HFFc6 (cell line): ENCODE measurements at places on chromosomes 13 and 19.
A peak's percentile ranks its signal among the peaks of the same experiment; 100 is the strongest.

GRCh38 chr19:7852851-7853769 lies 21.1 kb downstream of the PRR36 start:
- DNase-seq: no peak

- DNase-seq: no peak
These were observed 3.9 kb downstream of the EPS8L1 start for GRCh38 chr19:55079400-55080038.

DNA sequence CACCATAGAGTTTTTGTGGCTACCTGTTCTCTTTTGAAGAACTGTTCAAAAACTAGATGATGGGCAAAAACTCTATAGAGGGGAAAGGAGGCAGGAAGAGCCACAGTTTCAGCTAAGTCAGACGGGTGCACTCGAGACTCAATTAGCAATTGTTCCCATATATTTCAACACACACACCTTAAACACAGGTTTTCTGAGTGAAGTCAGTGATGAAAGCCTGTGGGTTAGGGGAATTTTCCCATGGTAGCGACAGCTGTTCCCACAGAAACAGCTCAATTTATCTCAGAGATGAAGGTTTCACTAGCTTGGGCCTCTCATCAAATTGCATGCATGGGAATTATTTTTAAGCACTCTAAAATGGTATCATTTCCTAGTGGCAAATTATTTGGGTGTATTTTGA lies 143.4 kb downstream of the ZIC5 start:
- DNase-seq: no peak

GRCh38 chr13:39765801-39766463 lies 110.5 kb downstream of the COG6 start:
- no peak for DNase-seq

DNA sequence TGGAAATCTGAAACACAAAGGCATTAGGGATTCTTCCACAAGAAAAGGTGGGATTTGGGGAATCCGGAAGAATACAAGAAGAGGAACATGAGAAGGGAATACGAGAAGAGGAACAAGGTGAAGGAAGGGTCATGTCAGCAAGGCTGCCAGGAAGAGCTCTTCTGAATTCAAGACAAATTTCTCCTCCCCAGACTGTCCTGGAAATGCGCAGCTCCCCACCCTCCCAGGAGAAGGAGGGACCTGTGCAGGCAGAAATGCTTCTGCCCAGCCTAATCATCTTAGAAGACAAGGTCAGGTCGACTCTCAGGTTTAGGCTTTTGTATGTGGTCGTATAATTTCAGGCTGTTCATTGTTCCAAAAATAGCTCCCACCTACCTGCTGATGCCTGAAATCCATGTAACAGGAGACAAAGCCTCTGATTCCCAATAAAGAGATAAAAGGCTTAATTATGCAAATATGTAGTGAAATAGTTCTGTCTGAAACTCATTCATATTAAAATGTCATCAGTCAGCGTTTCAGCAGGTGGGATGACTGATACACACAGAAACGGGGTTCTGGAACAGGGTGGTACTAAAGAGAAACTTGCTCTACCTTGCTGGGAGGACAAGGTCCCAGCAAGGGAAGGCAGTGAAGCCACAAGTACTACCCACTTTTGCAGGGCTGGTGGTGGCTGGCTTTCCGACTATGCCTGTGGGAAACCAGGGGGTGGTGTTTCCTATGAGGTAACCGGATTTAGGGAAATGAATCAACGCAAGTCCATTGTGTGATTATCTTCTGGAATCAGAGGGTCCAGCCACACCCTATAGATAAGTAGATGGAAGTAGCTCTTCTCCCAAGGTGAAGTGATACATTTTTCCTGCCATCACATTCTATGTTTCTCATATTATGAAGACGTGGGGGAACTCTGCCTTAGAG lies 76.1 kb downstream of the KL start:
- DNase-seq: no peak

DNA sequence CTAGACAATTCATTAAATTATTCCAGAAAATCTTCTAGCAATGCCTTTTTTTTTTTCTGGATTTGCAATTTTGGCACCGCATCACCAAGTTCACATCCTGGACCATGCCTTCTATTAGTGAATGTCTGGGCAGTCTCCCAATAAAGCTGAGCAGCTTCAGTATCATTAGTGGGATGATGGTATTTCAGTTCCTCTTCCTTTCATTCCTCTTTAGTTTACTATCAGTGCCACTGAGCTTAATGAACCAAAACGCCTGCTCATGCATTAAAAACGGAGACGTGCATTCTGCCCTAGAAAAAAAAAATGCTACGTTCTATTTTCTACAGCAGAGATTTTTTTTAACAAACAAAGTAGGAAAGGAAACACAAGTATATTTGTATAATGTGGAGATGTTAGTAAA lies 343.0 kb downstream of the PCDH9 start:
- no peak for DNase-seq

GRCh38 chr13:97319113-97319720 lies 97.1 kb downstream of the MBNL2 start:
- DNase-seq: no peak

- peak; percentile 38 for DNase-seq
These were observed 61.5 kb downstream of the COL4A1 start for GRCh38 chr13:110245416-110245899.

DNA sequence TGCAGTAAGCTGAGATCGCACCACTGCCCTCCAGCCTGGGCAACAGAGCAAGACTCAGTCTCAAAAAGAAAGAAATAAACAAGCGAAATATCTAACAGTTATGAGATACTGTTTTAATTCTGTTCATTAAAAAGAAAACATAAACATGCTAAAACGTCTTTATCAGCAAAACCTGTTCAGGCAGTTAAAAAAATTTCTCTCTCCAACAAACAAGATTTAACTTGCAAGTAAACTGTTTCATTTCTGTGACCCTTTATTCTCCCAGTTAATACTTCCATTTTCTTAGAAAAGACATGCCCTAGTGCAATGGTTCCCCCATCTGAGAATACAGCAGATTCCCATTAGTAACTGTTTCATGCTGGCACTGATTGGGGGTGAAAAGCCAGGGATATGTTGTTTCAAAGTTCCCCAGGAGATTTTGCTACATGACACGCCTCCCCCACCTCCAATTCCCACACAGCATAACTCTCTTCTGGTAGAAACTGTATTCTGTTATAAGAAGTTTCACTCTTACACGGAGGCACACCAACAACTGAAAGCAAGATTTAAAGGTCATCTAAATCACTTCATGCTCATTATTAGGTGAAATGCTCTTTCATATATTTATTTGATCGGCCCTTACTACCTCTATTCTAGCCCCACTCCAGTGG lies 24.4 kb downstream of the ELF1 start:
- no peak for DNase-seq

- peak; percentile 23 for DNase-seq
These were observed 173.1 kb downstream of the LACC1 start for GRCh38 chr13:44052780-44053184.

DNA sequence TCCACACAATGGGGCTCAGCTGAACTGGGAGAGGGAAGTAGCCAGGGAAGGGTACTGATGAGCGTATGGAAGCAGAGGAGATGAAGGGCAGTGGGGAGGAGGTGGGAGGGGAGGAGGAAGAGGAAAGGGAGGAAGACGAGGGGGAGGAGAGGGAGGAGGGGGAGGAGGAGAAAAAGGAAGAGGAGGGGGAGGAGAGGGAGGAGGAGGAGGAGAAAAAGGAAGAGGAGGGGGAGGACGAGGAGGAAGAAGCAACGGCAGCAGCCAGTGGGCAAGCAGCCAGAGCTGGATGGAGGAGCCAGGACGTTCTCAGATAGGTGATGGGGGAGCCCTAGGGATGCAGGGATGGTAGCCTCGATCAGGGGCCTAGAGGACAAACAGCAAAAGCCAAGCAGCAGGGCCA lies 5.6 kb downstream of the CERS4 start:
- DNase-seq: no peak

- no peak for DNase-seq
These were observed 121.6 kb downstream of the COG6 start for GRCh38 chr13:39777021-39777420.

GRCh38 chr13:94415500-94416237 lies 63.8 kb downstream of the DCT start:
- no peak for DNase-seq

DNA sequence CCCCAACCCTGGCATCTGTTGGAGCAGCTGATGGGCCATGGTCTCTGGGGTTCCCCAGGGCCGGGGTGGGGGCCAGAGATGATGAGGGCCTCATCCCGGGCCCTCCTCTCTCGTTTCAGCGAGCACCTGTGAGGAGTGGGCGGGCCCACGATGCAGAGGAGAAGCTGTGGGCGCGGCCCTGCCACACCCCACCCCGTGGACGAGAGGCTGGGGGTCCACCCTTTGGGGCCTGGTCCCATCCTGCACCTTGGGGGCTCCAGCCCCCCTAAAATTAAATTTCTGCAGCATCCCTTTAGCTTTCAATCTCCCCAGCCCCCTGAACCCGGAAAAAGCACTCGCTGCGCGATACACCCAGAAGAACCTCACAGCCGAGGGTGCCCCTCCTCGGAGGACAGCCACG lies 5.6 kb downstream of the HMG20B start:
- DNase-seq: no peak

- DNase-seq: no peak
These were observed 55.8 kb downstream of the AKAP11 start for GRCh38 chr13:42327725-42328124.

GRCh38 chr13:42707048-42707447 lies 74.3 kb upstream of the FAM216B start:
- no peak for DNase-seq

DNA sequence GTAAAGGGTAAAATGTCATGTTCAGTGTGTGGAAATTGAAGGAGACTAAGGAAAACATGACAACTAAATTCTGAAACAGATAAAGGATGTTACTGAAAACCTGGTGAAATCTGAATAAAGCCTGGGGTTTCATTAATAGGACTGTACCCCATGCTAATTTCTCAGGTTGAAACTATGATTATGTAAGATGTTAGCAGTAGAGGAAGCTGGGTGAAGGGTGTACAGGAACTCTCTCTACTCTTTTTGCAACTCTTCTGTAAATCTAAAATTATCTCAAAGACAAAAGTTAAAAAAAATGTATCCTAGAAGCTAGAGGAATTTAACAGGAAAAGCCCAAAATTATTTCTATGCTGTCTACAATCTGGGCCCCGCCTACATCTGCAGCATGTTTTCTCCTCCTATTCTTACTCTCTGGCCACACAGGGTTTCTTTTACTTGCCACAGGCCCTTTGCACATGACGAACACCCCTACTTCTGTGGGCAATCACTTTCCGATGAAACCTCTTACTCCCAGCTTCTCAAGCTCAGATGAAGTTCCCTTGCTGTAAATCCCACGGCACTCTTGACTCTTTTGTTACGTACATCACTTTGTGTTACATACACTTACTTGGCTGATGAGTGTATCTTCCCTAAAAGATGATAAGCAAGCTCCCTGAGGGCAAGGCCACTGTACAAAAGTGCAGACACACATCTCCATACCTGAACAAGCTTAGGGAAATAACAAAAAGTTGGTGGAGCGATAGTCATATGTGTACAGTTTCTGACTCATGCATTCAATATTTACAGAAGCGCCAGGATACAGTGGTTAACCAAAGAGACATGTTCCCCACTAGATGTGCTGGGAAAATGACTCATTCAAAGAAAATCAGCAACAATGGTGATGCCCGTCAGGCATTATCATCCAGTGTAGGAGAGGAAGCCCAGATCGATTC lies 32.6 kb downstream of the RUBCNL start:
- peak; percentile 94 for DNase-seq

DNA sequence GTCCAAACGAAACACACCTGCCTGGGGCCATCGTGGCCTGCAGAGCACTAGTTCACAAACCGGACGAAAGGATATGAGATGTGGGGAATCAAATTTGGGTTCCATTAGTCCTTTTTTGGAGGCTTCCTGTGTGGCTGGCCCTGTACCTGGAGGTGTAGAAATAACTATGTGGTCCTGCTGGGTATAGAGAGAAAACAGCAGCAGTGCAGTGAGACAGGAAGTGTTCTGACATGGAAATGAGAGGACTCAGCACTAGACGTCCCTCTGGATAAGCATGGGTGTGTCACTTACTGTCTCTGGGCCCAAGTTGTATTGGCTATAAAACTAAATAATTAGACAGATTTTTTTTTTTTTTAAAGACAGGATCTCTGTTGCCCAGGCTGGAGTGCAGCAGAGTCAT lies 12.3 kb downstream of the KDELR1 start:
- no peak for DNase-seq

- DNase-seq: no peak
These were observed 20.6 kb upstream of the PCDH8 start for GRCh38 chr13:52869050-52869449.

GRCh38 chr19:33569821-33570220 lies 48.2 kb upstream of the PEPD start:
- DNase-seq: no peak

DNA sequence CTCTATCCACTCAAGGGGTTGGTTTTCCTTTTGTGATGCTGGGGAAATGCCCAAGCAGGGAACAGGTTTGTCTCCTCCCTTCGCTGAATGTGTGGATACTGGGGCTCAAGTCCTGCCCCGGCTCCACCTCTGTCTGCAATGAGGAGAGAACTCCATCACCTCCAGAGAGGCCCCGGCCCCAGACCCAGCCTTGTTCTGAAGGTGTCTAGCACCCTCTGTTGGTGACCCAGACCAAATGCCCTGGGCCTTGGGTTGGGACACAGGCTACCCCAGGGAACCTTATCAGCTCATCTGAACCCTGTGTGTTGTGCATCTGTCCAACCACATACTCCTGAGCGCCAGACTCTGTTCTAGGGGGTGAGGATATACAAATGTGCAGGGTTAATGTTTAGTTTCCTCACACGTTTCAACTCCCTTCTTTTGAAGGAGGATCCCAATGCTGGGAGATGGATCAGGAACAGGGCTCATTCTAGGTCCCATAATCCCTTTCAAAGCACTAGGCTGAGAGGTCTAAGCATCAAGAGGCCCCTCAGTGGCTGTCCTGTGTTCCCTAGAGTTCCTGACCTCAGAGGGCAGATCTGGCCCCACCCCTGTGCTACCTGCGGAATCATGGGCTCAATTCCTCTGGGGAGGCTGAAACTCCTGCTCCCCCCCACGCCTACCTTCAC lies 112.5 kb upstream of the SLC7A1 start:
- DNase-seq: peak; percentile 54

DNA sequence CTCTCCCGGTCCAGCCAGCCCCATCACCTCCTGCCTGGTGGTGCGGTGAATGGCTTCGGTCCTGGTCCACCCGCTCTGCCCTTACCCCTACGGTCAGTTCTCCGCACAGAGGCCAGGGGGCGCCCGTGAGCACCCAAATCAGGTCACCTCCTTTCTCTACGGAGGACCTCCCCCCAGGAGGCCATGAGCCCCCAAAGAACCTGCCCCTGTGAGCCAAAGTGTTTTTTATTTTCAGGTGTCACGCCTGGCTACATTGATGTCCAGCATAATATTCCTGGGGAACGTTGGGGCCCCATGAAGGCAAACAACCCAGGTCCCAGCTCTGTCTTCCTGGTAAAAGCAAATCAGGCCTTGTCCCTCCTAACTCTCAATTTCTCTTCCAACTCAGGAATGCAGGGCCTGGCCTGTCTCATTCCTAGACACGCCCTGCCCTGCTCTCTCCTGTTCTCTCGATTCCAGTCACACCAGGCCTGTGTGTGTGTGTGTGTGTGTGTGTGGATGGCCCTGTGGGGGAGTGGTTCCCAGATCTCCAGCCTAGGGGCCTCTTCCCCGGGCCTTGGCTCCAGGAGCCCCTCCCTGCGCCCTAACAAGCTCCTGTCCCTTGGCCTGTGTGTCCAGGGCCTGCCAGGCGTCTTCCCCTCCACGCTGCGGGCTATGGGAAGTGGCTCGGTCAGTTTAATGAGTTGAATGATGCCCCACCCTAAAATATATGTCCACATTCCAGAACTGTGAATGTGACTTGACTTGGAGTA lies 9.7 kb upstream of the GIPC1 start:
- DNase-seq: peak; percentile 99
